ENCODE measurements at places on chromosomes 4 and X. TPM values are rescaled to one million over a fixed set of nuclear protein-coding genes. Genes with fewer than 3 reads are reported as not detected.

The GUCY1A1 gene
- total RNA-seq, result 13.9 TPM

The DSPP gene
- not detected for total RNA-seq

GRCh38 chrX:17596061-17596460 is 141.2 kb upstream of the SCML1 start:
- no peak overlapping the region for H3K27ac ChIP-seq
- no peaks in the 10 kb centered on the region for H3K36me3 ChIP-seq
- H3K27me3 ChIP-seq, result no peaks in the 10 kb centered on the region
- no peak overlapping the region for H3K4me3 ChIP-seq
- no peak for DNase-seq

GRCh38 chr4:89021684-89022083 is 35.3 kb downstream of the FAM13A start:
- H3K4me3 ChIP-seq, result no peak overlapping the region
- H3K27ac ChIP-seq, result no peak overlapping the region
- H3K27me3 ChIP-seq, result no peaks in the 10 kb centered on the region
- peaks cover 20% of the 10 kb centered on the region for H3K4me1 ChIP-seq
- H3K36me3 ChIP-seq, result peaks cover 15% of the 10 kb centered on the region

GRCh38 chrX:70554081-70554480 is 109.4 kb downstream of the DLG3 start:
- H3K27ac ChIP-seq, result no peak overlapping the region
- H3K36me3 ChIP-seq, result no peaks in the 10 kb centered on the region
- H3K4me3 ChIP-seq, result no peak overlapping the region
- H3K27me3 ChIP-seq, result no peaks in the 10 kb centered on the region
